NCI-H2107 (cell line): ENCODE measurements at places on chromosomes 3 and 15.

DNA sequence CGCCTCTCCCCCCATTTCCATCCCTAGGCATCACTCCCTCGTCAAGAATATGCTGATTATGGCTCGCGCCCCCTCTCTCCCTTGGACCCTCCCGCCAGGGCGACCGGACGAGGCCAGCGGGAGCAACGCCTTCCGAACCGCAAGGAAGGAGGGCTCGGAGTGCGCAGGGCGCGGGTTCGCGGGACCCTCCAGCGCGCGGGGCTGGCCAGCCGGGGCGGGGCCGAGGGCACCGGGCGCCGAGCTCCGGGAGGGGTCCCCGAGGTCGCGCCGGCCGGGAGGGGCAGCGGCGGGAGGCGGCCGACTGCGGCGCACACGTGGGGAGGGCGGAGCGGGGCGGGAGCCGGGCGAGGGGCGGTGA, 483 bp downstream of the EHD4 start:
- no peak for DNase-seq

DNA sequence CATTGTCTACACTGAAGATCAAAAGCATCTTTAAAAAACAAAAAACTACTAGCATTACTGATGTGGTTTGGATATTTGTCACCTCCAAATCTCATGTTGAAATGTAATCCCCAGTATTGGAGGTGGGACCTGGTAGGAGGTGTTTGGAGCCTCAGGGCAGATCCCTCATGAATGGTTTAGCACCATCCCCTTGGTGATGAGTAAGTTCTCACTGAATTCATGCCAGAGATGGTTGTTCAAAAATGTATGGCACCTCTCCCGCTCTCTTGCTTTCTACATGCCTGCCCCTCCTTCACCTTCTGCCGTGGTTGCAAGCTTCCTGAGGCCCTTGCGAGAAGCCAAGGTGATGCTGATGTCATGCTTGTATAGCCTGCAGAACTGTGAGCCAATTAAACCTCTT, 136.6 kb upstream of the FHIT start:
- DNase-seq, result no peak

GRCh38 chr3:192858849-192859585, 58.6 kb downstream of the MB21D2 start:
- no peak for DNase-seq

GRCh38 chr15:73994912-73995622, 551 bp downstream of the PML start:
- DNase-seq, result no peak

GRCh38 chr3:150450916-150451315, 42.8 kb downstream of the TSC22D2 start:
- no peak for DNase-seq

DNA sequence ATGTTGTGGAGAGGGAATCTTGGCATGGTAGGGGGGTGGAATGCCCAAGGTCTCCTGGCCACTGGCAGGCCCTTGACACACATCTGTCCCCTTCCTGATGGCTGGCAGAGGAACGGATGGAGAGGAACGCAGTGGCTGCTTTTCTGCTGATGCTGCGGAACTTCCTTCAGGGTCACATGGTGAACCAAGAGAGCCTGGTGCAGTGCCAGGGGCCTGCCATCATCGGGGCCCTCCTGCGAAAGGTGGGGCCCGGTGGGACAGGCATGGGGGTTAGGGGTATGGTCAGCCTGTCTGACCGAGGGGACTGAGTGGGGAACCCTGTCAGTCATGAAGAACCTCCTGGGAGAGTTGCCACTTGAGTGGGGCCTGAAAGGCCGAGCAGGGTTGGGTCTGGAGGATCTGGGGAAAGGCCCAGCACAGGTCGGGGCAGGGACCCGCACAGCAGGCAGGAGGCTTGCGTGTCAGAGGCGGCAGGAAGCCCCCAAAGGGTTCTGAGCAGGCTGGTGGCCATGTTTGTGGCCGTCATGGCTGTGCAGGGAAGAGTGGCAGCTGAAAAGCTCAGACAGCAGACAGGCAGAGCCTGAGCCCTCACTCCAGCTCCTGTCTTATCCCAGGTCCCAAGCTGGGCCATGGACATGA, 18.1 kb downstream of the NBEAL2 start:
- no peak for DNase-seq

GRCh38 chr3:94647131-94647530, 584.3 kb downstream of the NSUN3 start:
- no peak for DNase-seq

- DNase-seq, result no peak
Observed at GRCh38 chr3:174308736-174309135, 550.4 kb upstream of the NAALADL2 start.

- no peak for DNase-seq
Observed at GRCh38 chr3:81967393-81967792, 205.9 kb upstream of the GBE1 start.

- no peak for DNase-seq
Observed at GRCh38 chr3:14152233-14152962, 26.0 kb downstream of the XPC start.

GRCh38 chr3:123791898-123792297, 92.2 kb downstream of the MYLK start:
- no peak for DNase-seq

- no peak for DNase-seq
Observed at GRCh38 chr3:130516645-130517512, at the start of gene COL6A6. TSS of gene COL6A6 (plus strand) at chr3:130517177. CDS start at chr3:130560365, 43,188 bp downstream.

- DNase-seq, result no peak
Observed at GRCh38 chr3:160448845-160449635, 546 bp downstream of the TRIM59 start.

- DNase-seq, result no peak
Observed at GRCh38 chr3:169971522-169971921, 4.9 kb downstream of the SEC62 start.

- no peak for DNase-seq
Observed at GRCh38 chr3:46301122-46301835, 52.6 kb upstream of the CCR2 start.

GRCh38 chr3:57971975-57972374, 36.2 kb upstream of the FLNB start:
- DNase-seq, result no peak
